Kidney tubule cell (primary cell): ENCODE measurements at places on chromosomes 16 and 17.

DNA sequence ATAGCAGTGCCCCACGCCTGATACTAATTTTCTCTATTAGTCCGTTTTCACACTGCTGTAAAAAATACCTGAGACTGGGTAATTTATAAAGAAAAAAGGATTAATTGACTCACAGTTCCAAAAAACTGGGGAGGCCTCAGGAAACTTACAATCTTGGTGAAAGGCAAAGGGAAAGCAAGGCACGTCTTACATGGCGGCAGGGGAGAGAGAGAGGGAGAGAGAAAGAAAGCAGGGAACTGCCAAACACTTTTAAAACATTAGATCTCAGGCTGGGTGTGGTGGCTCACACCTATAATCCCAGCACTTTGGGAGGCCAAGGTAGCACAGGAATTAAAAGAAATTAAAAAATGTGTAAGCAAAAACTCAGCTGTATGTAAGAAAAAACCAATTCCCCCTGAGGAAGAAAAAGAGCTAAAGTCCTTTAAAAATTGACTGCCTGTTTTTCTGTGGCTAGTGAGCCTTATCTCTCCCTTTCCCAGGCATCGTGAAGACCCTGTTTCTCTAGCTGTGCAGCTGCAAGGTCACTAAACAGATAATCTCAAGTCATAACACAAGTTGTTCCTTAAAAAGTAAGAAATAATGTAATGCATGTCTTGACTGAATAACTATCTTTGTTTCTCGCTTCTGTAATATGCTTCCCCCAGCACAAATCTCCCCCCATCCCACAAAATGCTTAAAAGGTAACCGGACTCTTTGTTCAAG, 14.0 kb downstream of the ZSCAN10 start:
- no peak for DNase-seq

DNA sequence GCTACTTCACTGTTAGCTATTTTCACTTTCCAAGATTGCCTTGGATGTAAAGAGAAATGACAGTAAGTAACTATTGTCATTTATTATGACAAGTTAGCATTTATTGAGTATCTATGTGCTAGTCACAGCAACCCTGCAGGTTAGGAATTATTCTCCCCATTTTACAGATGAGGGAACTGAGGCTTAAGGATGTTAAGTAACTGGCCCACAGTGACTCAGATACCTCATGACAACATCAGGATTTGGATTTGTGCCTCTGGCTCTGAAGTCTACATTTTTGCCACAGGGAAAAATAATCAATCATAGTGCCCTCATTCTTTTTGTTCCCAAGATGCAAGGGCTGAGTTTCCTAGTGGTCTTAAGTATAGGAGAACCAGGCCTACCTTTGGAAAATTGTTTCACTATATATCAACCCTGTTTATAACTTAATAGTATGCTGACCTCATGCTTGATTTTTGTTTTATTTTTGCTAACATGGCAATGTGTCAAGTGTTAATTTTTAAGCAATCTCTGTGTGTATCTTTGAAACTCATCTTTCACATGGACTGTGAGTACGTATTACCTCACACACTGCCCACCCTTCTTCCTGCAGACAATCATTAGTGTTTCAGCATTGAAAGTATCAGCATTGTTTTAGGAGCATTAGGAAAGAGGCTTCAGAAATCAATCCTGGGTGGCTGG, 105.0 kb downstream of the TANGO6 start:
- peak; percentile 83 for DNase-seq

GRCh38 chr17:1144162-1144561, 35.6 kb downstream of the ABR start:
- DNase-seq: no peak

DNA sequence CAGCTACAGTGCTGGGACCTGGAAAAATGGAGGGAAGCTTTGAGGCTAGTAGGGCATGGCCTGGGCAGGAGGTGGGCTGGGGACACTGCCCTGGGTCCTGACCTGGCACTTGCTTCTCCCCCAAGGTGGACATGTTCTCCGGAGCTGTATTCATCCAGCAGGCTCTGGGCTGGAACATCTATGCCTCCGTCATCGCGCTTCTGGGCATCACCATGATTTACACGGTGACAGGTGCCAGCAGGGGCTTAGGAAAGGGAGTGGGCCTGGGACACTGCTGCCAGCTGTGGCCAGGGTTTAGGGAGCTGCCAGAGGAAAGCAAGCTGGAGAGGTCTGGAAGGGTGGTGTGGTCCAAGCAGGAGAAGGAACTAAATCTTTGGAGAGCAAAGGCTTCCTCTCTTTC, 3.1 kb downstream of the SLC5A2 start:
- no peak for DNase-seq

- DNase-seq: no peak
Measured at GRCh38 chr16:30743716-30744115, 4.5 kb upstream of the PHKG2 start.

- peak; percentile 53 for DNase-seq
Measured at GRCh38 chr16:69563605-69564580, 1.9 kb upstream of the NFAT5 start.

- no peak for DNase-seq
Measured at GRCh38 chr16:88809676-88810165, 2.0 kb downstream of the APRT start.

DNA sequence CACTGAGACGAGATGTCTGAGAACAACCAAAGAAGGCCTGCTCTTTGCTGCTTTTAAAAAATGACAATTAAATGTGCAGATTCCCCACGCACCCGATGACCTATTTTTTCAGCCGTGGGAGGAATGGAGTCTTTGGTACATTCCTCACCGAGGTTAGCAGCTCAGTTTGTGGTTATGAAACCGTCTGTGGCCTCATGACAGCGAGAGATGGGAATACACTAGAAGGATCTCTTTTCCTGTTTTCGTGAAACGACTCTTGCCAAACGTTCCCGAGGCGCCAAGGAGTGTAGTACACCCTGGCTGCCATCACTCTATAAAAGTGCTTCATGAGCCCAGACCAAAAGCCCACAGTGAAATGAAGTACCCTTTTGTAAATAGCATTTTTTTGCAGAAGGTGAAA, 87.8 kb downstream of the CRISPLD2 start:
- no peak for DNase-seq

DNA sequence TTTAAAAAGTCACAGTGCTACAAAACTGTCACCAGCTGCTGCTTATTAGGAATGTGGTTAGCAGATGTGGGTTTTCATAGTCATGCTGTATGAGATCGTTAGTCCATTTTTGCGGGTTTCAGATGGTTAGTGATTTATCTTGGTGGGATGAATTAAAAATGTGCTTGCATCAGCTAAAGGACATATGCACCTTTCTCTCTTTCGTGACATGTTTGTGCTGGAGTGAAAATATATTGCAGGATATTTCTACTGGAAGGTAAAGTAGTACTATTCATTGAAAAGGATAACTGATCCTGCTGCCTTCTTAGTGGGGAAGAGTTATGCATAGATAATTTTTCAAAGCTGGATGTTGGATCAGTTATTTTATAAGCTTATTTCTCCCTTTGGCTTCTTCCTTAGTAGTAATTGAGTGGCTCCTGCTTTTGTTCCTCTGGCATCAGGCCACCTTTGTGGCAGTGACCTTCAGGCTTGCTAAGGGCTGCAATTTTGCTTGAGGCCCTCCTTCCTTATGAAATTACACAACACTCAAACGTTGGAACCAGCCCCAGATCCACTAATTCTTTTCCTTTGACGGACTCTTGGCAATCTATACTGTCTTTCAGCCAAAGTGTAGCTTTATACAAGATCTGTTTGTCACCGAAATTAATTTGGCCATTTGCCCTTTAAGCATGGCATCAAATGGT, 7.5 kb upstream of the SNTB2 start:
- DNase-seq: peak; percentile 74

DNA sequence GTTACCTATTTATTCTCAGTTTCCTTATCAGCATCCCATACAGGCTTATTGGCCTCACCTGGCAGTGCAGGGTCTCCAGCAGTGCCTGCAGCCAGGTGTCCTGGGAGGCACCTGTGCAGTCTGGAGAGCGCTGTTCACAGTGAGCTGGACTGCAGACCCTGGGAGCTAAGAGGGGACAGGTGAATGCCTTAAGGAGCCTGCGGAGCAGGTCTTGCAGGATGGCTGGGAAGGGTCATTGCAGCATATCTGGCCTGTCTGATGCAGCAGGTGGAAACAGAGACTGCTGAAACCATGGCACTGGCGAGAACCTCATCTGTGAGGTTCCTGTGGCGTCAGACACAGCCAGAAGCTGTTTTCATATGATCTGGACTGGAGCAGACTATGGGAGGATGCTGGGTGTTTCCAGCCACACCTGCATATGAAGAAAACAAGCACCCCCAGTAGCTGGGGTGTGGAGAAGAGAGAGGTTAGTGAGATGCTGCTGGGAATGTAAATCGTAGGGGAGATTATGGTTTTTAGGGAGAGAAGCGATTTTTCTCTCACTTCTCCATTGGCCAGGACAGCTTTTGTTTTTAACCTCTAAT, 77.0 kb downstream of the NTN1 start:
- no peak for DNase-seq

GRCh38 chr16:84834403-84834772, 14.6 kb downstream of the CRISPLD2 start:
- no peak for DNase-seq
